ENCODE measurements at places on chromosomes 1 and 21.

DNA sequence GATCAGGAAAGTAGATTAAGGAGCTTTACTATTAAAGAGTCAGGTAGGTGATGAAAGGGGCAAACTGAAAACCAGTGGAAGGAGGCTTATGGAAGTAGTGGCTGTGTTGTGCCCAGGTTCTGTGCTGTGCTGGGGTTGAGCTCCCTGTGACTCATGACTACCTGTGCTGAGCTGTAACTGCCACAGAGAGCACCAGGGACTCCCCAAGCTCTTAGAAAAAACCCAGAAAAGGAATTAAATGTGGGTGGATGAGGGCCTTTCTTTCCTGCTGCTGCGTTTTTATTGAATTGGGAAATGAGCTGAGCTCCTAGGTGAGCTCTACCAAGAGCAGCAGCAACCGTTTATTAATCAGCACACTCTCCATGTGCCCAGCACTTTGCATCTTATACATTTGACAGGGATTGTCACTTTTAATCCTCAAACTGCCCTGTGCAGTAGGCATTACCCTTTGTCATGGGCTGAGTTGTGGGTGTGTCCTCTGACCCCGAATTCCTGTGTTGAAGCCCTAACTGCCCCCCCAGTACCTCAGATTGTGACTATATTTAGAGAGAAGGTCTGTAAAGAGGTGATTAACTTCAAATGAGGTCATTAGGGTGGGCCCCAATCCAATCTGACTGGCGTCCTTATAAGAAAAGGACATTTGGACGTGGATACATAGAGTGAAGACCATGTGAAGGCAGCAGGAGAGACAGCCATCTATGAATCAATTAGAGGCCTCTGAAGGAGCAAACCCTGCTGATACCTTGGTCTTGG is 65.4 kb downstream of the AK4 start:
- no peak for DNase-seq

DNA sequence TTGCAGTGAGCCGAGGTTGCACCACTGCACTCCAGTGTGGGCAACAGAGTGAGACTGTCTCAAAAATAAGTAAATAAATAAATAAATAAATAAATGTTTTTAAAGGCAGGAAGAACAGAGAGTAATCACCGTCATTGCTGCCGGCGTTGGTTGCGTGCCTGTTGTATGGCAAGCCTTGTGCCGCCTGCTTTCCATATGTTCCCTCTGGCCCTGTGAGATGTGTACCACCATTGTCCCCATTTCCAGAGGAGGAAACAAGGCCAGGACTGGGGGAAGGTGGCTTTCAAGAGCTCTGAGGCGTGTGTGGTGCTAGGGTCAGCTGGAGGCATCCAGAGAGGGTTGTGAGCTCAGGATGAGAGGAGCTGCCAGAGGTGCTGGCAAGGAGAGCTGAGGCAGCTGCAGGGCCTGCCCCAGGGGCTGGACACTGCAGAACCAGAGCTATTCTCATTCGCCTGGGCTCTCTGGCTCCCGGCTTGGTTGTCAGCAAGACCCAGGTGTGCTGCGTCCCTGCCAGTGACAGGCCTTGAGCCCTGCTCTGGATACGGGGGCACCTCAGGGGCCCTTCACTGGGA is 5.2 kb upstream of the MARCKSL1 start:
- DNase-seq: no peak

DNA sequence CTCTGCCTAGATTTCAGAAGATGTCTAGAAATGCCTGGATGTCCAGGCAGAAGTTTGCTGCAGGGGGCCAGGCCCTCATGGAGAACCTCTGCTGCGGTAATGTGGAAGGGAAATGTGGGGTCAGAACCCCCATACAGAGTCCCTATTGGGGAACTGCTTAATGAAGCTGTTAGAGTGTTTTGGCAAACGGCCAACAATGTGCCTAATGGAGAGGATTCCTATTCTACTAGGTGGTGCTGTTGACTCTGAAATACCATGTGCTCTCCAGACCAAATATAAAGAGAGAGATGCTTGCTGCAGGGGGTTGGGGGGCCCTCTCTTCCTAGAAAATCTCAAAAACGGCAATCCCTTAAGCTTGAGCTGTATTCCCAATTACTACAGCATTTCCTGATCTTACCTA is 57.1 kb upstream of the DR1 start:
- no peak for DNase-seq

DNA sequence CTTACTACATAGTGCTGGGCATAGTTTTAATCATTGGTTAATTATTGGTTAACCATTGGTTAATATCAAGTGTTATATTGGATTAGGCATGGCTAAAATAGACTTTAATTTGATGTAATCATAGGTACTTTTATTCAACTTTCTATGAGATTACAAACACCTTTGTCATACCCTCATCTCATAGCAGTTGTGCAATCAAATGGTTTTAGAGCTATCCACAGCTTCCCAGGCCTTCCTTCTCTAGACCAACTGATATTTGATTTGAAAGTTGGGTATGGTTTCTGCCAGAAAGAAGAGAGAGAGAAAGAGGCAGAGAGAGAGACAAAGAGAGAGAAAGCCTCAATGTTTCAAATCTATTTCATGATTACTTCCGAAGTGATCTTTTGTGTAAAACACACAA is 9.6 kb upstream of the RGS1 start:
- DNase-seq: no peak

GRCh38 chr1:2594001-2594640 is 7.5 kb downstream of the PRXL2B start:
- DNase-seq: no peak

GRCh38 chr21:21813289-21813688 is 815.1 kb downstream of the NCAM2 start:
- no peak for DNase-seq

DNA sequence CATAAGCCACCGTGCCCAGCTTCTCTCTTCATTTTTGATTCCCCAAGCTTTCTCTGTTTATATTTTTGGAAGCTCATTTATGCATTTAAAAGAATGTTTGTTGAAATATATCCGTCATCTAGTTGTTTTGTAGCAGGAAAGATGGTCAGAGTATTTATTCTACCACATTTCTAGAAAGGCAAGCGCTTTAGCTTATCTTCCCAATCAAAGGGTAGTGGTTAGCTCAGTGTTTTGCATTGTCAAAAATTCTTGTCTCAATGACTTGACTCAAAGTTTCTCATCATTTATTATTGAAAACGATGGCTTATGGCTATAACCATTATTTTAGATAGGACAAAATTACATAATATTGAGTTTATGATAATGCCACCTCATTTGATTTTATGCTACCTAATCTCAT is 116.1 kb upstream of the ZP4 start:
- no peak for DNase-seq
